Stimulated activated CD4-positive, alpha-beta T cell treated with anti-CD3 and anti-CD28 coated beads, Interleukin-15, amount 100 ng/mL, for 24 hours (primary cell): ENCODE measurements at places on chromosomes 6 and 20.

GRCh38 chr20:3681931-3682781, at the start of gene ADAM33:
ADAM33 (minus strand) TSS chr20:3682010; CDS start chr20:3682004, 6 bp downstream.
- no peak for DNase-seq

DNA sequence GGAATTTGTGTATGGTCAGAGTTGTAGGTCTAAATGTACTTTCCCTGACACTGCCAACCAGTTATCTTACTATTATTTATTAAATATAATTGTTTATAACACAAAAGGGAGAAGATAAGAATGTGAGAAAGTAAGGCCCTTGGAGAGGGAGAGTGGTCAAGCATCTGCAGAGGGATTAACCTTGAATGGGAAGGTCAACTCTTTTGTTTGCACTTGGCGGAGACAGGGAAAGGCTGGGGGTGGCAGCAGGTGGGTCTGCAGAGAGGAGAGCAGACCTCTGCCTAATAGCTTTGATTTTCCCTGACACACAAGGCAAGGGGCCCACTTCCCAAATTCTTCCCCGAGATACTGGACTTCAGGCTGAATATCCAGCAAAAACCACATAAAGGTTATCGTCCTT, 4.2 kb downstream of the LRP11 start:
- no peak for DNase-seq

GRCh38 chr20:43658723-43659419, 8.0 kb upstream of the MYBL2 start:
- DNase-seq = peak; percentile 14

DNA sequence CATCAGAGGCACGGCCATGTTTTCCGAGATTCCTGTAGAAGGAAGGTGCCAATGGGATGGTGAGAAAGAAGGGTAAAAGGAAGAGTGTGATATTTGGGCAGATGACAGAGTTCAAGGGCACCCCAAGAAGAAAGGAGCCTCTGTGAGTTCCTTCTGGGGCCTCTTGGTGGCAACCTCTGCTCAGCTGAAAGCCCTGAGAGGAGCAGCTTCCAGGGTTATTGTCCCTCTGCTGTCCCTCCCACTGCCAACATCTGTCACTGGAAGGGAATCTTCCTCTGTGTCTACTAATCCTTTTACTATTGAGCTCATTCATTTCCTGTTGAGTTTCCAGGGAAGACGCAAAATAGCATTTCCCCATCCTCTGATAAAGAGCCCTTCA, 40.0 kb upstream of the KCNK16 start:
- no peak for DNase-seq

- DNase-seq = no peak
These were observed 64.9 kb downstream of the IRF4 start for GRCh38 chr6:456358-456867.

DNA sequence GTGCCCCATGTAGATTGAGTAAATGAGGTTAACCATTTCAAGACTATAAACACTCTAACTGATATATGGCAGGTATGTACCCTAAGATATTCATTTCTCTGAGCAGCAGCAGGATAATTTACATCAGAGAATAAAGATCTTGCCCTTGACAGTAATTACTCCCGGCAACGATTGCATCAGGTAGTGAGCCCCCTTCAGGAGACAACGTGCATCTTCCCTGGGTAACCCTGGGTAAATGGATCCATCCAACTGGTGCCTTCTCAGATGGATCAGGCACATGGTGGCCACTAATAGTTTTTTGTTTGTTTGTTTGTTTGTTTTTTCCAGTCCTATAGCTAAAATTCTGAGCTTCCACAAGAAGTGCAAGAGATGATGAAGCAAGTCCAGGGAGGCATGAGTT, 469.4 kb upstream of the SLC35B3 start:
- DNase-seq = no peak

DNA sequence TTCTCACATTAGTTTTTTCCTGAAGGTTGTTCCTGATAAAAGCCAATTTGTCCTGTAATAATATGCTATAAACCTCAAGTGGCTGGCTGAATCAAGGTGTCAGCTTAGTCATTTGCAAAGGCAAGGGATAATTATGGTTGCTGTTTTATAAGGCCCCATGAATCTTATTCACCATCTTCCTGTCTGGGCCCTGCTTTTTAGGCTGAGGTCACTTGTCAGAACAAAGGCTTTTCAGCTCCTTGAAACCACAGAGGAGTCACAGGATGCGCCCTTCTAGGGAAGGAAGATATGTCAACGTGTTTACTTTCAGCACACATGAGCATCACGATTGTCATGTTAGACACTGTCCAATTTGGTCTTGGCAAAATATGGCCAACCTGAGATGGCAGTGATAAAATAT, 64.8 kb upstream of the NAA20 start:
- DNase-seq = no peak
